Stimulated activated CD4-positive, alpha-beta T cell treated with anti-CD3 and anti-CD28 coated beads, TNF-alpha, amount 100 ng/mL, for 4 hours (primary cell): ENCODE measurements at places on chromosomes 1 and 21.

DNA sequence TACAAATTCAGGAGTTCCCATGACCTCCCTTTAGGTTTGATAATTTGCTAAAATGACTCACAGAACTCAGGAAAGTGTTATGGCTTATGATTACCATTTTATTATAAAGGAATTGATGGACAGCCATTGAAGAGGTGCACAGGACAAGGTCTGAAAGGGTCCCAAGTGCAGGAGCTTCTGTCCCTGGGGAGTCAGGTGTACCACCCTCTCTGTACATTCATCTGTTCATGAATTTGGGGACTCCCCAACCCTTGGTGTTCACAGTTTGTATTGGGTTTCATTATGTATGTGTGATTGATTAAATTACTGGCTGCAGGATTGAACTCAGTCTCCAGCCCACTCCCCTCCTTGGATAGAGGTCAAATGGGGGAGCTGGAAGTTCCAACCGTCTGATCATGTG, 10.8 kb upstream of the IL10RB start:
- DNase-seq = no peak

DNA sequence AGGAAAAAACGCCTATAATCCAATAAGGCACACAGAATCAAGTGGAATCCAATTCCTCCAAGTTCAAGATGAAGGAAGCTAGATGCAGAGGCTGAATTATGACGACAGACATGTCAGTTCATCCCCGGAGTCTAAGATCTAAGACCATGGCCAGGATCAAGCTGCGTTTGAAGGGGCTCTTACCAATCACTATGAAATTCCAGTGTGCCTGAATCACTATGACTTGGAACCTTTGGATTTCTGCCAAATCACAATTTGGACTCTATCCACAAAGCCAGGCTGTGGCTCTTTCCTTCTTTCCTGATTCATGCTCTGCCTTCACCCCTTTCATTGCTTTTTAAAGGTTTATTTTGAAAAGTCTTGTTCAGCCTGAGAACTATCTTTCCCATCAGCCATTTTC, 17.1 kb downstream of the OLIG2 start:
- DNase-seq = no peak

DNA sequence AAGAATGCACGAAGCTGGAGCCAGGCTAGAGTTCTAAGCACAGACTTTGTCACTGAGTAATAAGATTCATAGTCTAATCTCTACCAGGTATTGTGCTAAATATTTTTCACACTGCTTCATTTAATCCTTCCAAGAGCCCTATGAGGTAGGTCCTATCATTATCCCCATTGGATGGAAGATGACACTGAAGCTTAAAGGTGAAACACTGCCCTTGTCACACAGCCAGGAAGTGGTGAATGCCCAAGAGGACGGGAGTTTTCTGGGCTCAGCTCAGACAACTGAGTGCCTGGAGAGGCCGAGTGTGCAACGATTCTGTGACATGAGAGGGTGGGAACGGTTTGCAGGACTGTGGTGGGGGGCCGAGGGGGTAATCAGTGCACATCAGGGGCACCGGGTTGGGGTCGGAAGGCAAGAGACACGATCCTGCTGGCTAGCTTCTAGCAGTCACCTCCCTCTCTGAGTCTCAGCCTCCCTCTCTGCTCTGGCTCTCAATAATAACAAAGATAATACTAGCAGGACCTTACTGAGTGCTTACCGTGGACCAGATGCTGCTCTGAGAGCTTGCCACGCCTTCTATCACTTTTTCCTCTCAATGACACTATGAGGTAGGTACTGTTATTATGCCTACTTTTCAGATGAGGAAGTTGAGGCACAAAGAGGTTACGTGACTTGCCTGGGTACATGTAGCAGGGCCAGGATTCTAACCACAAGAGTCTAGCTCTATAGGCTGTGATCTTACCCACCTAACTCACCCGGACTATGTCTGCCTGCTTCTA, 12.4 kb downstream of the KCNQ4 start:
- DNase-seq = no peak

DNA sequence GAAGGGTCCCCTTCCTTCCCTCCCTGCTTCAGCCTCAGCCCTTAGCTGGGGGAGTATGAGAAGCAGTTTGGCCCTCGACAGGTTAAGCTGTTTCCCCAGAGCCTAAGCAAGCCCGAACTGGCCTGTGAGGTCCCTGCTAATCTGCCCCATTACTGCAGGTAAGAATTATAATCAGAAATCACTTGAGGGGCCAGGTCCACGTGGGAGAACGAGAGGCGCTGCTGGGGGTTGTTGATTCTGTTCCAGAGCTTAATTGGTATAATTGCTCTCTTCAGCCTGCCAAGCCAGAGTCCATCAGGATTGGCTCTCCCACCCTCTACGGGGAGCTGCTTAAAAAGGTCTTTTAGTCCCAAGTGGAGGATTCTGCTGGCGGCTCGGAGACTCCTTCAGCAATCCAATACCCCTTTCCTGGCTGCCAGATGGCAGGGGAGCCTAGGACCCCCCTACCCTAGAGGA, 70.8 kb downstream of the UBE2T start:
- no peak for DNase-seq

- DNase-seq = no peak
Measured at GRCh38 chr1:34163792-34164731, 968 bp downstream of the CSMD2 start.

- DNase-seq = no peak
Measured at GRCh38 chr1:27005648-27006496, 6.8 kb downstream of the TENT5B start.

DNA sequence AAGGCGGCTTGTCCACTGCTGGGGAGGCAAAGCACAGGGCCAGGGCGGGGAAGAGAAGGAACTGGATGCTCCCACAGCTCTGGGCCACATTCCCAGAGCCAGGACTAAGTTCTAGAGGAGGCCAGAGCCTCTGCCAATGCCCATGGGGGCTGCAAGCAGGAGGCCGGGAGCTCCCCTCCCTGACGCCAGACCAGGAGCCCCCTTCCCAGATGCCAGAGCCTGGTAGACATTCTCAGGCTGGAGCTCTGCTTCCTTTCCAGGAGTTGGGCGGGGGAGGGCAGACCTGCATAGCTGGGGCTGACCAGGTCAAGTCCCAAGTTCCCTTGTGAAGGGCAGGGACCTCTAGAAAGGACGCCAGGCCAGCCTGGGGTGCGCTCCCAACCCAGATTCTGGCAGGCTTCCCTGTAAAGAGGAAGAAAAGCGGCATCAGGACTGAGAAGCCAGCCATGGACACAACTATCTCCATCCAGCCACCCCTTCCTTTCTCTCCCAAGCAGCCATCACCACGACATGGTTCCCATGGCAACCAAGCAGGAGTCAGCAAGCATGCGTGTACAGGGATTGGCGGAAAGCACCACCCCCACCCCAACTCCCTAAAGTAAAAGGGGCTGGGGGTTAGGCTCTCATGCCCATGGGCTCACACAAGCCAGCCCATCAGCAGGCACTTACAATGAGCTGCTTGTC, 13.4 kb downstream of the KIF21B start:
- no peak for DNase-seq

- peak; percentile 34 for DNase-seq
Measured at GRCh38 chr1:26826261-26827105, at the start of gene ZDHHC18. Gene ZDHHC18 (plus strand): TSS chr1:26826688. CDS start chr1:26826805, 117 bp downstream.

- DNase-seq = no peak
Measured at GRCh38 chr1:98323906-98324358, 337.6 kb upstream of the SNX7 start.

DNA sequence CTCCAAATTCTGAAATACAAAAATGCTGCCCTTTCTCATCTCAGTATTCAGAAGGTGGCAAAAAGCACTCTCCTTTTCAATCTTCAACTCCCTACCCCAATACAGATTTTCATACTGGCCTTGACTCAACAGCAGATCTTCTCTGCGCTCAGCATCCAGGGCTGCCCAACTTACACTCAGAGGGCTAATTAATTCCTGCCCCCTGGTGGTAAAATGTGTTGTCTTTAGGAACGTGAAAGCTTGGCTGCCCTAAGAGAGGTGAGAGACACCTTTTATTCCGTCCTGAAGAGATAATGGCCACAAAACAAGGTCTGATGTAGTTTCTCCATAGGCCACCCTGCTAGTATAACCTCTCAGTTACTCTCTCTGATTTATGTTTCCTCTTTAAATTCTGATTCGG, 25.0 kb downstream of the KRTAP24-1 start:
- no peak for DNase-seq

DNA sequence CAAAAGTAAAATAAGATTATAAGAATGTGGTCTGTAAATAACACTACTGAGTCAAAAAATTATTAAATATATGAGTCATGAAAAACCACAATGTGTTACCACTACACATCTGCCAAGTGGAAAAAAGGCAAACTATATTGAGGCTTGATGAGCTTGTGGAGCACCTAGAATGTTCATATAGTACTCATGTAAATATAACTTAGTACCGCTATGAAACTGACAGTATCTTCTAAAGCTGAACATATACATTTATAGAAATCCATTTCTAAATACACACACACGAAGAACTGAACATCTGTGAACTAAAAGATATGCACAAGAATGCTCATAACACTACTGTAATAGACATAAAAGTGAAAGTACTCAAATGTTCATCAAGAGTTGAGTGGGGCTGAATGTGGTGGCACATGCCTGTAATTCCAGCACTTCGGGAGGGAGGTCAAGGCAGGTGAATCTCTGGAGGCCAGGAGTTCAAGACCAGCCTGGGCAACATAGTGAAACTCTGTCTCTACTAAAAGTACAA, 18.5 kb upstream of the GBP3 start:
- no peak for DNase-seq

- DNase-seq = no peak
Measured at GRCh38 chr1:81160696-81161095, 640.0 kb upstream of the ADGRL2 start.

DNA sequence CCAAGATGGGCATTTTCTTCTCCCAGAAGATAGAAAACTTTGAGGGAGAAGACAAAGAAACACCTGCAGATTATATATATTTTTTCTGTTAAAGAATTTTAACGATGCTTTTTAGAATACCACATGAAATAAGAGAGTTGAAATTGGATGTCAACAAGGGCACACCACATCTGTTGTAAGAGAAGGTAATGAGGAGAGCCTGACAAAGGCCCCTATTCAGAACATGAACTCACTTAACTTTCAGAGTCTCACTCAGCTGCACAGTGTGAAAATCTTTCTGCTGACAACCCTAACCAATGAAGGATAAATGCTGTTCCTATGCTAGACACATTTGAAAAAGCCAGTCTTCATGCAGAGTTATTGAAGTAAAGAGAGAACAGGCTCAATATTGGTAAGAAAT, 7.3 kb downstream of the KRTAP22-2 start:
- no peak for DNase-seq

GRCh38 chr1:239892602-239893001, 199.1 kb upstream of the FMN2 start:
- no peak for DNase-seq

DNA sequence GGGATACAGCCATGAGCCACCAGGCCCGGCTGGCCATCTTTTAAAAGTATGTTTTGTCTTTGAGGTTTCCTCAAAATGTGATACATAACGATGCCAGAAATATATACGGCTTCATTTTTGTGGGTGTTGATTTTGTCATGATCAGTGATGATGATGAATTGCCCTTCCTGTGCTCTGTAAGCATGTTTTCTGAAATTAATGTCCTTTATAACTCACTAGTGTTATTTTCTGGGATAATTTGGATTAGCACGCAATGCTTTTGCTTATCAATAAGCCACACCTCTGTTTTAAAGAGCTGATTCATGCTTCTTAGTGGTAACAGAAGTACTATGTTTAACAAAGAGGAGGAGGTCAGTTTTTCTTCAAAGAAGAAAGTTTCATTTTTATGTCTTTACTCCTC, 25.6 kb downstream of the PHACTR4 start:
- no peak for DNase-seq

DNA sequence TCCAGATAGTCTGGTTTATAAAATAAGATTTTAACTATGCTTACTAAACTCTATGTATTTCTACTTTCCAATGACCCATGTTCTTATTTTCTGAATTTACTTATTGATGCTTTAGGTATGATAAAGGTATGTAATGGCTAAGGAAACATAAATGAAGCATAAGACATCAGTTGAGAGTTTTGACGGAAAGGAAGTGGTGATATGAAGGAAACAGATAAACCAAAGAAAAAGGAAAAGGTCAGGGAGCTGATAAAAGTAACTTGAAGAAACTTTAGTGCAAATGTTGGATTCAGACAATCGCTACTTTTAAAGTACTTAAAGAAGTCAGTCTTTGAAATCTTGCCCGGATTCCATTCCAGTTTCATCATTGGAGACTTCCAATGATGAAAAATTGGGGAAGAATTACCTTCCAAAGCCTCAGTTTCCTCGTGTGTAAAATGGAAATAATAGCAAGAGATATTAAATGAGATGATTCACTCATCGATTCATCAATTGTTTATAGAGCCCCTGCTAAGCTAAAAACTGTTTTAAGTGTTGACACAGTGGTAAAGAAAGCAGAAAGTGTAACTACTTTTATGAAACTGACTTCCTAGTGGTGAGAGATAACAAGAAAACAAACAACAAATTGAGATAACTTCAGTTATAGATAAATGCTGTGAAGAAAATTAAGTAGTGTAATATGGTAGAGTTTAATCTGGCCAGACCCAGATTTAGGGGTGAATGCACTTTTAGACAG, 10.6 kb downstream of the PTPRC start:
- no peak for DNase-seq

DNA sequence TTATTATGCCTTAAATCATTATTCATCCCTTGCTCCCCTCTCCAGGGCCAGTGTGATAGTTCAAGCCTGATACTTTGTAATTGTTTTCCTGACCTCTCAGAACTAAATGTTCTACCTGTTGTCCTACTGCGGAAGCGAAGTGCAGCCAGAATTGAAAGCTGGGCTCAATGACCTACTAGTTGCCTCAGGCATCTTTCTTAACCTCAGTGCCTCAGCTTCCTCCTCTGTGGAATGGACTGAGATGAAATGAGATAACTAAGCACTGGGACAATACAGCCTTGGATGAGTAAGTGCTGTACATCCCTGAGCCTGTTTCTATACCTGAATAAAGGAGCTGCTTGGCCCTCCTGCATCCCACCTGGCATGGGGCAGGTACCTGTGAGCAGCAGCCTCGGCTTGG, 26.4 kb downstream of the COL16A1 start:
- DNase-seq = no peak

- no peak for DNase-seq
Measured at GRCh38 chr21:42683371-42684108, 30.1 kb downstream of the PDE9A start.

- no peak for DNase-seq
Measured at GRCh38 chr1:22115286-22115685, 27.6 kb downstream of the WNT4 start.

- DNase-seq = no peak
Measured at GRCh38 chr1:88935522-88936222, 44.3 kb upstream of the GTF2B start.

GRCh38 chr1:216223486-216223885, 199.8 kb downstream of the USH2A start:
- no peak for DNase-seq
